ENCODE measurements at places on chromosomes 12 and 14.

DNA sequence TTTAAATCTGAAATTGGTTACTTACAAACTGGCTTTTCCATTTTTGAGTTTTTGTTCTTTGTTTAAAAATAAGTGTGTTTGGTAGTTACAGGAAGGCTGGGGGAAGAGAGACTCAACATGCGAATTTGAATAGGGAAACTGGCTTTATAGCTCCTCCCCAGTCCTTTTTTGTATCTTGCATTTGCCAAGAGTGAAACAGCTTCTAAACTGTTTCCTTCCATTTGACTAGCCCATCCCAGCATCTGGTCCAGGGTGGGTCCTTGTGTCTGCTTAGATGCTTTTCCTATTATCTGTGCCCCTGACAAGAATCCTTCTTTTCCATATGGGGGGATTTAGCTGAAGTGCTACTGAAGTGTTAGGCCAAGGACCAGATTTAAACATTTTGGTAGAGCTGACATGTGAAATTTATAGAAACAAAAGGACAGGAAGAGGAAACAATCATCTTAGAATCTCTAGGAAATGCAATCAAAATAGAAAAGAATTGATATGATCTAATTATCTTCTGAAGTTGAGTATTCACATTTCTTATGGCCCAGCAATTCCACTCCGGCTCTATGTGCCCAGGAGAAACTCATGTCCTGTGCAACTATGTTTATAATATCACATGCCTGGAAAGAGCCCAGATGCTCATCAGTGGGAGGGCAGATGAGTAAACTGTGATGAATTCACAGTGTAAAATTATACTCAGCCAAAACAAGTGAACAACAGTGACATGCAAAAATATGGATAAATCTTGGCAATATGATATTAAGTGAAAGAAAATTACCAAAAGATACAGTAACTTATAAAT is 7.4 kb downstream of the SMOC1 start:
- DNase-seq = no peak

DNA sequence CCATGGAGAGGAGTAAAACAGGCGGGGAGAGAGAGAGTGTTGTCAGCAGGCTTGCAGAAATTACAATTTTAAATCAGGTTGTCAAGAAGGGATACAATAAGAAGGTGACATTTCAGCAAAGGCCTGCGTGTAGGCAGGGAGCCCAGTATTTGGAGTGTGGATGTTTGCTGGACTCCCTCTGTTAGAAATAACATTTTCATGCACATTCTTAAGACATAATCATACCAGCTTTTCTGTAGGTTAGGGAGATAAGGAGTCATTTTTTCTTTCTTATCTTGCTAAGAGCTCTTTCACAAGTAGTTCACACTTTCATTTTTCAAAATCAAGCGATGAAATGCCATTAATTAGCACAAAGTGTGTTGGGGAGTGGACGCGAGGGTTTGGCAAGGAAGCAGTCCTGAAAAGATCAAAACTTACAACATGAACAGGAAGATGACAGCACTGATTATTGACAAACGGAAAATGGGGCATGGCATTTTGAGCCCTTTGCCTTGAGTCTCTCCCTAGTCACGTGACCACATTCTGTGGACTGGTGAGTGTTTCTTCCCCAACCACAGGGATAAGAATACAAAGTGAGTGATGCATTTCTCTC is 160.2 kb downstream of the DAD1 start:
- no peak for DNase-seq

DNA sequence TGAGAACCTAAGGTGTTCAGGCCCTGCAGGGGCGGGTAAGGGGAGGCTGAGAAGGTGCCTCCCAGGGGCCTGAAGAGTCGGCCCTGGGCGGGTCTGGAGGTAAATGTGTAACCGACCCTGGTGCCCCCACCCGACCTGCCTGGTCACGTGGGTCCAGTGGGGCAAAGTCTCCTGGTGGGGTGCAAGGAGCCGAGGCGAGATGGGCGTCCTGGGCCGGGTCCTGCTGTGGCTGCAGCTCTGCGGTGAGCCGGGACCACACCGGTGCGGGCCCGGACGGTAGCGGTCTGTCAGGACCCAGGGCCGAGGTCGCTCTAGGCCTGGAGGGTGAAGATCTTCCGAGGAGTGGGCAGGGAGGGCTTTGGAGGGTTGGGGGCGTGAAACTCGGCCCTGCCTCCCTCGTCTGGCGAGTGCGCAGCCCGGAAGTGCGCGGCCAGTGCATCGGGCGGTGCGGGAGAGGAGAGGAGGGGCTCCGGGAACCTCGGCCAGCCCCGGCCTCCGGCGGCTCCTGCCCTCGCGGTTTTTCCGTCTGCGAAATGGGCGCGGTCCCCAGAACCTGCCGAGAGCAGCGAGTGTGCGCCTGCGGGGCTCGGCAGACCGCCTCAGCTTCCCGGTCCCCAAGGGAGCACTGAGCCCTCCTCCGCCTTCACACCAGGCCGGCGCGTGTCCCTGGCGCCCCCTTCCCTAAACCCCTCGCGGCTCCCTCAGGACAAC is at the start of gene AMN:
Gene AMN, plus strand, starts transcription at position 174 of the 711 bp plus-strand sequence. Its CDS starts 26 bp downstream, at position 200.
- no peak for DNase-seq

- no peak for DNase-seq
Measured at GRCh38 chr12:46292754-46293402, 24.0 kb upstream of the SLC38A1 start.

- no peak for DNase-seq
Measured at GRCh38 chr12:131167334-131167733, 213.6 kb downstream of the ADGRD1 start.

DNA sequence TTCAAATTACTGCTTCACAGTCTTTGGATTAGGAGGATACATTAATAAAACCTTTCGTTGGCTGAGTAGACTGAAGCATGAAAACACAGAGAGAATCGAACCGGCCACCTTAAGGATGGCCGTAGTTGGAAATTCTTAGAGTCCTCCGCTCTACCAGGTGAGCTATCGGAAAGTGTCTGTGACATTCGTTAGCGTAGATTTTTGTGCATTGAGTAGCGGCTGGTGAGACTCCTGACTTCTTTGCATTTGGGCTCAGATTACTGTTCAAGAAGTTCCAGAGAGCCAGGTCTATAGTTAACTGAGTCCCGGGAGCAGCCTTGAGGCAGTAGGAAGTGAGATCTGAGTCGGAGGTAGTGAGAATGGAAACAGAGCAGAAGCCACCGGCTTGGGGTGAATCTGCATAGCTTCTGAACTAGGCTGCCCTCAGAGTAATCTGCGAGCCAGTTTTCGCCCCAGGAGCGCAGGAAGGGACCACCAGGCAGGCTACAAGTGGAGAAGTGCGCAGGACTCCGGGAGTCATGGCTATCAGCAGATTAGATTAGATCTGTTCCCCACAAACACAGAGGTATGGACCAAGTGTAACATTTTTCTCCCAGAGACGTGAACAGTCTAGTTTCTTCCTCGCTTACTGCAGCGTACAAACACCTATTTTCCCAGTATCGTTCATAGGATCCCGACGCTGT is 11.0 kb downstream of the OR6S1 start:
- DNase-seq = no peak

DNA sequence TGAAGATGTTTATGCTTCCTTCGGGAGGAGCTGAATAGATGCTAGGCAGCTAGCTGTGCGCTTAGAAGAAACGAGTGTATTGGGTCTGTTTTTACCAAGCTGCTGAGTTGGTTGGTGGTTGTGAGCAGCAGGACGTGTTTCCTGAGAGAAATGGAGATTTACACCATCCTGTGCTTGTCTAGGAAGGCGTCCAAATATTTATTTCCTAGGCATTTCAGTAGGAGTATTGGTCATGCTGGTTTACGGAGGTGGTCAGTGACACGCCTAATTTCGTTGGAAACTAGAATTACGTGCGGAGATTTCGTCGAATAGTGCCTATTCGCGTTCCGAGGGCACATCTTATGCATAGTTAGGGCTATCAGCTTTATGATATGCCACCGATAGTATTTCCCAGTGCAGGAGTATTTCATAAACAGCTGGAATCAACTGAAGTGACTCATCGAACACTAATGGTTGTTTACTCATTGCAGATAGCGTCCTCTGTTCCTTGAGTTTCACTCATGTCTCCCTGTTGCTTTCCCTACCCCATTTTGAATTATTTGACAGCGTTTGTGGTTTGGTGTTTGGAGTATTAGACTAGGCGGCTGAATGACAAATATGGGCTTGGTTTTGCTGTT is 780 bp downstream of the TBC1D15 start:
- peak; percentile 16 for DNase-seq

DNA sequence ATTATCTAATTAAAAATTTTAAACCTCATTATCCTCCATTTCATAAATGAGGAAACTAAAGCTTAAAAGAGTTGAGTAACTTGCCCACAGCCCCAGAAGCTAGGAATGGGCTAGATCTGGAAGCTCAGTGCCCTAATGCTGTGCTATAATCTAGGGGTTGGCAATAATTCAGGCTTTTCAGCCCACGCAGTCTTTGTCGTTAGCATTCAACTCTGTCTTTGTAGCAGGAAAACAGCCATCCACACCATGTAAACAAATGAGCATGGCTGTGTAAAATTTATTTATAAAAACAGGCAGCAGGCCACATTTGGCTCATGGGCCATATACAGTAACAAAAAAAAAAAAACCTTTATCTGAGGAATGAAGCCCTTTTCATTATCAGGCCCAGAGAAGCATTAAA is 92.4 kb upstream of the OVCH1 start:
- no peak for DNase-seq

DNA sequence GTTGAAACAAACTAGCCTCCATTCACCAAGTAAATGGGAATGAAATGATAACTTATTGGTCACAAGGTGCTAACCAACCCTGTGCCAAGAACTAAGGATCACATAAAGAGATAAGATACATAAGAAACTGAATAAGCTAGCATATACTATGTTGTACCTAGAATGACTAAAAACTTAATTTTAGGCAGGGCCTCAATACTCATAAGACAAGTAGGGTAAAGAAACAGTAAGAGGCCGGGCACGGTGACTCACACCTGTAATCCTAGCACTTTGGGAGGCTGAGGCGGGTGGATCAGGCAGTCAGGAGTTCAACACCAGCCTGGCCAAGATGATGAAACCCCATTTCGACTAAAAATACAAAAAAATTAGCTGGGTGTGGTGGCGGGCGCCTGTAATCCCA is 17.7 kb downstream of the GDF11 start:
- DNase-seq = no peak

DNA sequence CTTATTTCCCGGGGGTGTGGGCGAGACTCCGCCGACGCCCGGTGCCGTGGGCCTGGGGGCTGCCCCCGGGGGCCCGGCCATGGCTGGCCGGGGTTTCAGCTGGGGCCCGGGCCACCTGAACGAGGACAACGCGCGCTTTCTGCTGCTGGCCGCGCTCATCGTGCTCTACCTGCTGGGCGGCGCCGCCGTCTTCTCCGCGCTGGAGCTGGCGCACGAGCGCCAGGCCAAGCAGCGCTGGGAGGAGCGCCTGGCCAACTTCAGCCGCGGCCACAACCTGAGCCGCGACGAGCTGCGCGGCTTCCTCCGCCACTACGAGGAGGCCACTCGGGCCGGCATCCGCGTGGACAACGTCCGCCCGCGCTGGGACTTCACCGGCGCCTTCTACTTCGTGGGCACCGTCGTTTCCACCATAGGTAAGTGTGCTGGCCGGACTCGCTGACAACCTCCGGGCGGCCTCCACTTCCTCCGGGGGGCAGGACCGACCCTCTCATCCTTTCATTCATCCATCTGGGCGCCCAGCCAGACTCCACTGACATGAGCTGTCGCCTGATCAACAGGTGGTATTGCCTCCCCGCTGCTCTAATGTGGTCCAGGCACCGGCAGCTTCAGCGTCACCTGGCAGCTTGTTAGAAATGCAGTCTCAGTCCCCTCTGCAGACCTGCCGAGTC is 467 bp downstream of the KCNK13 start:
- peak; percentile 57 for DNase-seq

DNA sequence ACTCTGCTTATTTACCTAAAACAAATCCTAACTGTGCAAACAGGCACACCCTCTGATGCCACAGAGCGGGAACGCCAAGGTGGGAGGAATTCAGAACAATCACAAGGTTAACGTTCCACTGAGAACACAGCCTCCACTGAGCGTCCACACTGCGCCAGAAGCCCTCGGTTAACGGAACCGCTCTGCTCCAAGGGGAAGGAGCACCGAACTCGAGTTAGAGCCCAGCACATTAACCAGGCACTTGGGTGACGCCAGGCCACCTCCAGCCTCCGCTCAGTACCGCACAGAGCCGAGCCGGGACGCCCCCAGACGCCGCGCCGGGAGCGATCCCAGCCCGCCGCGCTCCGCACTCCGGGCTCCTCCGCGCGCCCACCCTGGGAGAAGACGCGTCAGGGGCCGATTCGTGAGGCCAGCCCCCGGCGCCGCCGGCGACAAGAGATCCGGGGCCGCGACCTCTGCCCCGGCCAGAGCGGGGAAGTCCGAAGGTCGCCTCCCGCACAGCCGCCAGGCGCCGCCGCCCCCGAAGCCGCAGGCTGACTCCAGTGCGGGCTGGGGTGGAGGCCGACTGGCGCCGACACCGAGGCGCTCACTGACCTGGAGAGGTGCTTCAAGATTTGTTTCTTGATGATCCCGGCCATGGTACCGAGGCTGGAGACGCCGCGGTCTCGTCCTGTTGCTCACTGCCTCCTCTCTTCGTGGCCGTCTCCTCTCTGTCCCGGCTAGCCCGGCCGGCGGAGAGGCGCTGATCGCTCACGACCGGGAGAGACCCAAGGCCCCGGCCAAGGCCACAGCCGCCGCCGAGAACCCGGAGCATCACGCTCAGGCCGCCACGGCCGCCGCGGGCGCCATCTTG is 450 bp downstream of the BLTP3B start:
- DNase-seq = peak; percentile 79

GRCh38 chr14:73463411-73463810 is 5.1 kb upstream of the NUMB start:
- no peak for DNase-seq

DNA sequence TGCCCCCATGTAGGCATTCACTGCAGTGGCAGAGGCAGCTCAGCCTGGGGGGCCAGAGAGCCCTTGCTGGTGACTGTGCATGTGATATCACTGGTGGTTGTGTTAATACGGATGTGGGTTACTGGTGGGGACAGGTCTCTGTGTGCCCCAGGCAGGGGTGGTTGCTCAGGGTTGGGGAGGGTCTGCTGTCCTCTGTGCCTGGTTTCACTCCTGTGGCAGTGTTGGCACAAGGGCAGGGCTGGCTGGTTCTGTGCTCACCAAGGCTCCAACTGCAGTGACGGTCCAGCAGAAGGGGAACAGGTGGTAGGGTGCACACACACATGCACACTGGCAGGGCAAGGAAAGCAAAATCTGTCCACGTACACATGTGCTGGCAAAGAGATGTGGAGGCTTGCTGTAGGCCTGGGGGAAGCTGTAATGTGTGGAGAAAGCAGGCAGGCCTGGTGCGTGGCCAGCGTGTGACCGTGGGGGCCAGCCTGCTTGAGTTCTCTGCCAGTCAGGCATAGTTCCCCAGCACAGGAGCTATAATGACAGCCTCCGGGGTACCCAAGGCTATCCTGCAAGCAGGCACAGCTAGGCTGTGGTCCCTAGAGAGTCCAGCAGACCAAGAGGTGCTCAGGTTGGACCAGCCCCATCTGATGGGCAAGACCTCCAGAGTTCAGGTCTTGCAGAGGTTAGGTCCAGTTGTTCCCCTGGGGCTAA is 254.6 kb downstream of the FBXL14 start:
- DNase-seq = no peak

Data from T47D (cell line).